ENCODE measurements at places on chromosomes 1 and 21. TPM values are rescaled to one million over a fixed set of nuclear protein-coding genes. Genes with fewer than 3 reads are reported as not detected.

WNT4 gene
- not detected for total RNA-seq

PTPRF gene
- total RNA-seq, result 2.1 TPM

DYRK3 gene
- 16.5 TPM for total RNA-seq

CCDC185 gene
- total RNA-seq, result not detected

ANKRD65 gene
- total RNA-seq, result not detected

LEFTY2 gene
- not detected for total RNA-seq

ATG4C gene
- total RNA-seq, result 10.2 TPM

FAM151A gene
- total RNA-seq, result not detected

ZSWIM5 gene
- total RNA-seq, result 0.12 TPM

CFH gene
- 0.17 TPM for total RNA-seq

SWT1 gene
- total RNA-seq, result 1.8 TPM

DISP1 gene
- 2.0 TPM for total RNA-seq

KMO gene
- total RNA-seq, result 0.09 TPM

PTPN22 gene
- 64.1 TPM for total RNA-seq

OR2L8 gene
- total RNA-seq, result not detected

CLDN14 gene
- not detected for total RNA-seq

LCE3D gene
- total RNA-seq, result not detected

PRAMEF25 gene
- not detected for total RNA-seq

KCNE2 gene
- not detected for total RNA-seq

MAP3K7CL gene
- 4.3 TPM for total RNA-seq

SHISA4 gene
- total RNA-seq, result 0.38 TPM

ADAMTS1 gene
- 0.95 TPM for total RNA-seq

RHCE gene
- not detected for total RNA-seq

SLAMF8 gene
- 1.2 TPM for total RNA-seq

TEKT2 gene
- total RNA-seq, result not detected

NHLH1 gene
- total RNA-seq, result 0.54 TPM
